ENCODE measurements at places on chromosomes 3 and 15.

GRCh38 chr3:21902956-21903355 is 151.9 kb upstream of the ZNF385D start:
- no peak for DNase-seq

GRCh38 chr3:87390821-87391220 is 114.4 kb upstream of the POU1F1 start:
- no peak for DNase-seq

DNA sequence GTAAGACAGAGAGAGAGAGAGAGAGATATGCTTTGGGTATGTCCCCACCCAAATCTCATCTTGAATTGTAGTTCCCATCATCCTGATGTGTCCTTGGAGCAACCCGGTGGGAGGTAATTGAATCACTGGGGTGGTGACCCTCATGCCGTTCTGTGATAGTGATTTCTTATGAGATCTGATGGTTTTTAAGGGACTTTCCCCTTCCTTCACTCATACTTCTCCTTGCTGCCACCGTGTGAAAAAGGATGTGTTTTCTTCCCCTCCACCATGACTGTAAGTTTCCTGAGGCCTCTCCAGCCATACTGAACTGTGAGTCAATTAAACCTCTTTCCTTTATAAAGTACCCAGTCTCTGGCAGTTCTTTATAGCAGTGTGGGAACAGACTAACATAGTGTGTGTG is 60.3 kb downstream of the EOMES start:
- no peak for DNase-seq

DNA sequence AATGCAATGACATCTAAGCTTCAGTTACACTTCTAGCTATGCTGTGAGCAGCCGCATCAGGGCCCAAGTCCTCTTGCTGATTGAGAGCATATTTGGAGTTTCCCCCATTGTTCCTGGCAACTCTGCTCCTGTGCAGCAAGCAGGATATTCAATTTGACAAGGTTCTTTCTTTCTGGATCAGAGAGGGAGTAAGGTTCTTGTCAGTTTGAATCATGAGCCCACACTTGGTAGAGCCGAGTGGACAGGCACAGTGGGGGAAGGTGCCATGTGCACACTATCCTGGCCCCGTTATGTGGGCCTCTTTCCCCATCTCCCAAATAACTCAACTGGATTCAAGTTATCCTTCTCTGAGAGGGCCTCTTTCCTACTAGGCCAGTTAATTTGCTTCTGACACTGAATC is 385.4 kb downstream of the ZIC1 start:
- no peak for DNase-seq

DNA sequence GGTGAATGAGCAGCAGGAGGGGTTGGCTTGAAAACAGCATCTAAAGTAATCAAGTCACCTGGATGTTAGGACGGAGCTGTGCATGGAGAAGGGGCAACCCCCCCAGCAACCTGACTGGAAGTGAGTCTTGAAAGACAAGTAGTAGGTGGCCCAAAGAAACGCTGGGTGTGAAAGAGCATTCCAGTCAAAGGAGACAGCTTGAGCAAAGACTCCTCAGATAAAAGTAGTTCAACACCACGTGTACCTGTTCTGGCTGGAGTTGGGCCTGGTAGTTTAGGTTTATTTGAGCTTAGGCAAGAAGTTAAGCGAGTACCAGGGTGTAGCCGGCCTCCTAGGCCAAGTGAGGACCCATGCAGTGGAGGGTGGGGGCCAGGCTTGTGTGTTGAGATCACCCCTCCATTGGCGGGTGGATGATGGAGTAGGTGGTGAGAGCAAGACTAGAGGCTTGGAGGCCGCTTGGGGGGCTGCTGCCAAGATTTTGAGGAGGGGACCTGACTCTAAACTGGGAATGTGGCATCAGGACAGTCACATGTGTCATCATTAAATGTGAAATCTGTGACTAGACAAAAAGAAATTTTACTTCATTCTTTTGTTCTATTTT is 61.3 kb downstream of the ABHD2 start:
- no peak for DNase-seq

DNA sequence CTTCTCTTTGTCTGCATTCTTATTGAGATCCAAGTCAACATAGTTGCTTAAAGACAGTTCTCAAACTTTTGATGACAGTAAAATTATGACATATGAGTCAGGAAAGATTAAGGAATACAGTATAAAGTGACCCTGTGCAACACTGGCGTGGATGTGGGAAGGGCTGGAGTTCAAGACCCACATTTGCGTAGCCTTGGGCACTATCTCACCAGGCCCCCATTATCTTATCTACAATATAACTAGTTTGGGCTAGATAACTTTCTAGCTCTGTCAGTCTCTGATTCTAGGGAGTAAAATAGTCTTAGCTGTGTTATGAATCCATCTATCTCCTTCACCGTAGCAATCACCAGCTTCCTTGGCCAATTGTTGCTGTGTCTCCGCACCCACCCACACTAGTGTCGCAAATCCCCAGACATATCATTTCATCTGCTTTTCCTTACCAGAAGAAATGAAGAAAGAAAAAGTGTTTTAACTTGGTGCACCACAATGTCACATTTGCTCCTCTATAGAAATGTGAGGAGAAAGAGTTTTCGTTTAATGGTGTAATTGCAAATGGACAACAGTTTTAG is 14.9 kb upstream of the TM4SF4 start:
- no peak for DNase-seq

- DNase-seq: no peak
Measured at GRCh38 chr15:57302640-57303257, 73.6 kb upstream of the CGNL1 start.

DNA sequence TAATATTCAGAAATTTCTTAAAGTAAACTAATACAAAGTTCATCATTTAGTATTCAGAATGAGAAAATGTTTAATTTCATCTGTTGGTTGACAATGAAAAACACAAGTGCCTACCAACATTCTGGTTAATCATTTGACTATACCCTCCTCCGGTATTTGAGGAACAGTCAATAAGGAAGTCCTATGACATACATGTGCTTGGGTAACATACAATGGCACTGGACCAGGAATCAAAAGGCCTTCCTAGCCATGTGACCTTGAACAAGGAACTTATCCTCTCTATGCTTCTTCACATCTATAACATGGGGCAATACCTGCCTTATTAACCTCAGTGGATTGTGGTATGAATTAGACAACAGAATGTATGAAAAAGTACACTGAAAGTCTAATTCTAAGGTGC is 65.8 kb downstream of the ZNF280D start:
- no peak for DNase-seq

GRCh38 chr3:52650439-52650838 is 35.3 kb downstream of the PBRM1 start:
- DNase-seq: no peak

- no peak for DNase-seq
Measured at GRCh38 chr15:100096700-100097099, 245.1 kb downstream of the ADAMTS17 start.

DNA sequence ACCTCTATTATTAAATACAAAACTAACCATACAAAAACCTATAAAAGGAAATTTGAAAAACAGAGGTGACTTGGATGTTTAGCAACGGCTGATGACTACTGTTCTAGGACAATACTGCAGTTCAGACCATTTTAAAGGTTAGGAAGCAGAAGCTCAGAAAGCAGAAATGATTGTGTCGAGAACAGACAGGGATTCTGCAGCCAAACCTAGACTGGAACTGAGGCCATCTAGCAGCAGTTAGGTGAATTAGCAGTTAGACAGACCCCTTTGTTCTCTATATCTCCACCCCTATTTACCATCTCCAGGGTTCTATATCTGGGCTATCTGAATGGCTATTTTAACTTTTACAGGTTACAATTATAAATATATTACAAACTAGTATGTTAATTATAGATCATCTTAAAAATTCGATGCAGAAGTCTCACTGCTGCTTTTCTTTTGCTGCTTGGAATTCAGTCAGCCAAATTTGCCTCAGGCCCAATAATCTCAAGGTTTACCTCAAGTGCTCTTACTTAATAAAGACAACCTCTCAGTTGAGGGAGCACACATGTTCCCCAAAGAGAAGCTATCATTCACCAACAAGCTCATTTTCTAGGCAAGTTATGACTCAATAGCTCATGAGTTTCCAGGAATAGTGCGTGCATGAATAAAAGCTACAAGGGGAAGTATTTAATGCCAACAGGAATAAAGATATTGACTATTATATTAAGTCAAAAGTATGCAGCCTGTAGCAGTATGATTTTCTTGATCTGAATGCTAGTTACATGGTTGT is 9.3 kb upstream of the IL1RAP start:
- no peak for DNase-seq

GRCh38 chr3:47594792-47595191 is 16.1 kb upstream of the CSPG5 start:
- DNase-seq: no peak

DNA sequence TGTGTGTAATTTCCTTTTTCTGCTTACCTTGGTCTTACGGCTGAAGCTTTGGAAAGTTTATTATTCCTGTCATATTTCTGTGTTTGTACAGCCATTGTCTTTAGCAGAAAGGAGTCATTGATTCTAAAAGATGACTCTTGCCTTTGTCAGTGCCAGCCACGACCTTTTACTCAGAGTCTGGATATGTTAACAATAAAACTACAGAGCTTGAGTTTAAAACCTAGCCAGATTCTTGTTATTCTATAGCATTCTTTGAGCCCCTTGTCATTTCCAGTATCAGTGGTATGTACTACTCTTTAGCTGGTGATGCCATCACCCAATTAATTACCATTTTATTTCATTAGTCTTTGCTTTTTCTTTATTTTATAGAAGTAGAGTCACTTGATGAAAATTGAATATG is 142.4 kb downstream of the TCF12 start:
- DNase-seq: peak; percentile 49

GRCh38 chr15:71705151-71705550 is 105.2 kb upstream of the NR2E3 start:
- no peak for DNase-seq

- no peak for DNase-seq
Measured at GRCh38 chr3:129645286-129645685, 38.8 kb upstream of the PLXND1 start.

GRCh38 chr3:10249833-10250232 is 1.6 kb downstream of the TATDN2 start:
- no peak for DNase-seq

GRCh38 chr3:143329567-143330211 is 210.1 kb downstream of the CHST2 start:
- DNase-seq: no peak

GRCh38 chr3:195306369-195306768 is 35.4 kb upstream of the XXYLT1 start:
- no peak for DNase-seq

GRCh38 chr3:25427563-25427941 is 511 bp upstream of the RARB start:
- DNase-seq: no peak

GRCh38 chr3:100047455-100048141 is 66.7 kb downstream of the FILIP1L start:
- DNase-seq: peak; percentile 81

GRCh38 chr15:96860741-96861140 is 530.2 kb downstream of the NR2F2 start:
- DNase-seq: no peak

- no peak for DNase-seq
Measured at GRCh38 chr3:99845331-99845730, 27.7 kb downstream of the CMSS1 start.

- DNase-seq: no peak
Measured at GRCh38 chr15:74616366-74616939, 817 bp downstream of the CLK3 start.

GRCh38 chr15:60313906-60314305 is 83.9 kb downstream of the ANXA2 start:
- no peak for DNase-seq

- DNase-seq: no peak
Measured at GRCh38 chr15:87212041-87212440, 1044.5 kb downstream of the NTRK3 start.

DNA sequence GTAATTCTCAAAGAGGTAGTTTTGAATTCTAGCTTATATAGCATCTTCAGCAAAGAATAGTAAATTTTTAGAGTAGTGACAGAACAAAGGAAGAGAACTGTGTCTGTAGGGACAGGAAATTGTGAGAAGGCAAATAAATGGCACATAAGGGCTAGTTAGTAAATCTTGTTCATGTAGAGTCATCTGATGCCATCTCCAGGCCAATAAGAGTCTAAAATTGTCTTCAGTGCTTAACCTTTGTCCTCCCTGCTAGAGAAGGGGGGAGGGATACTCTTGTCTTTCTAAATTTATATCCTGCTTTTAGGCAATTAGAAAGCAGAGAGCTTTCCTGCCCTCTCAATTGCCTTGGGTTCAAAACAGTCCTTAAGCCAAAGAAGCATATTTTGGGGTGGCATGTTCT is 87.0 kb upstream of the DNAJC19 start:
- DNase-seq: no peak

DNA sequence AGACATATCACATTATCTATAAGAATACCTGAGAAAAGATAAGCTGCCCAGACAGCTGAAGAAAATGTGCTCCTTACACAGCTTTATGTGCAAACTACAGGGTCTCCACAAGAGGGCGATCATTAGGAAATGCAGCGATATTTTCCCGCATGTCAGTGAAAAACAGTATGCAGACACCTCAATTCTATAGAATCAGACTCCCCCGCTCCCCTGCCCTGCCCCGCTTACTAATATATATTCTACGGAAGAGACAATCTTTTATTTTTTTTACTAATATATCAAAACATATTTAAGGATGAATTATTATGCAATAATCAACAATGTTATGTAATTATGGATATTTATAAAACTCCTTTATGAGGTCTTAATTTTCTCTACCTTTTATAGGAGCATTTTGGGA is 681.3 kb downstream of the ROBO1 start:
- peak; percentile 48 for DNase-seq

GRCh38 chr15:39269352-39269751 is 311.5 kb upstream of the THBS1 start:
- DNase-seq: no peak

DNA sequence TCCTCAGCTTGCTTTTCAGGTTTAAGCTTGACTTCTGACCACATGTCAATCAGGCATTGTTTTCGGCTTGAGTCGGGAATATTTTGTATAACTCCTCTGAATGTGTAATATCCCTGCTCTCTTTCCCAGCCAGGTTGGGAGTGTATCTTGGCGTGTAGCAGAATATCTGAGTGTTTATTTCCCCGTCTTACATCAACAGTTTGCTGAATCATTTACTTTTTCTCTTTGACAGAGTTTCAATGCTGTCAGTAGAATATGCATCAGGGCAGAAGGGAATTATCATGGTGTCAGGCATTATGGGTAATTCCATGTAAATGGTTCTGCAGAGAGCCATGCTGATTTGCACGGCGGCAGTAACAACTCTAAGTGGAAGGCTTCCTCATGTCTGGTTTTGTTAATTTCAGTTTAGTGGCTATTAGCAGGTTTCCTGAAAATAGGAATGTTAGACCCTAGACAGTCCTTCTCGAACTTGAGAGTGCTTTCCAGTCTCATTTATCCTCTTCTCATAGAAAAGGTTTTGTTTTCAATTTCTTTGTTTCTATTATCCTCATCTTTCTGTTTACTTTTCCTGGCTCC is 566.3 kb downstream of the AGBL1 start:
- no peak for DNase-seq

- no peak for DNase-seq
Measured at GRCh38 chr3:194782698-194783404, 97.2 kb downstream of the FAM43A start.

DNA sequence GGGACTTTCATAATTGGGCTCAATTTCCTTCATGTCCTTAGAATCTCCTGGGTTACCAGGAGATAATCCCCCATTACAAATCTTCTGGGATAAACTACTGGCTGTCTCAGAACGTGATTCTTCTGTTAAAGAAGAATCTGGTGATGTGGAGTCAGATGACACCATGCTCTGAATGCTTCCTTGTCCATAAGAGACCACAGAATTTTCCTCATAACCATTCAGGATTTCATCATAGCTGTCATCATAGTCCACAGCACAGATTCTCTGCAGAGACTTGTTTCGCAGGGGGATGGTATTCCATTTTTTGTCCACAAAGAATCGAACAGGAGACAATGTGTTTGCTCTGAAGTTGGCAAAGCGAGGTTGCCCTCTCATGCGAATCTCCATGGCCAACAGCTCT is 109.8 kb upstream of the TSPAN3 start:
- DNase-seq: no peak

Measured in urothelium cell line (cell line).